ENCODE measurements at places on chromosomes 16 and 17.
A peak's percentile ranks its signal among the peaks of the same experiment; 100 is the strongest.

GRCh38 chr16:71542377-71542776 lies 16.2 kb downstream of the CHST4 start:
- DNase-seq = peak; percentile 25

DNA sequence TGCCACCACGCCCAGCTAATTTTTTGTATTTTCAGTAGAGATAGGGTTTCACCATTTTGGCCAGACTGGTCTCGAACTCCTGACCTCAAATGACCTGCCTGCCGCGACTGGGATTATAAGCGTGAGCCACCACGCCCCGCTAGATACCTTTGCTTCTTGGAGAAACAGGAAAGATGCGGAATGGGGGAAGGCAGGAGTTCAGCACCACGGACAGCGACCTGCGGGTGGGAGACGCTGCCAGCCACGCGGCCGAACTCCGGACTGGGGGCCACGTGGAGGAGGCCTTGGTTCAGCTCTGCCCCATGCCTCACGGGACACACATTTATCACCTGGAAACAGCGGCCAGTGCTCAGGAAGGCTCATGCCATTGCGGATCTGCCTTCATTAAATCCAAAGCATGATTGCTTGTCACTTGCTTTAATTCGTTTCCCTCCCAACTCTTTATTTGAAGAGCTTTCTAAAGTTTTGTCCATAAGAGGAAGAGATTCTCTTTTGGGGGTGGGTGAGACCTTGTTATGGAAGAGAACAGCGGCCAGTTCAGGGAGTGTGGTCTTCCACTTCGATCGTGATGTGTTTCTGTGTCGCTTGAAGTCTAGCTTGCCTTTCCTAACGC lies 219.9 kb downstream of the ENGASE start:
- no peak for DNase-seq

- DNase-seq = no peak
Observed at GRCh38 chr17:56909742-56910508, 3.9 kb downstream of the TRIM25 start.

GRCh38 chr17:78991017-78991738 lies 11.5 kb upstream of the LGALS3BP start:
- DNase-seq = no peak

DNA sequence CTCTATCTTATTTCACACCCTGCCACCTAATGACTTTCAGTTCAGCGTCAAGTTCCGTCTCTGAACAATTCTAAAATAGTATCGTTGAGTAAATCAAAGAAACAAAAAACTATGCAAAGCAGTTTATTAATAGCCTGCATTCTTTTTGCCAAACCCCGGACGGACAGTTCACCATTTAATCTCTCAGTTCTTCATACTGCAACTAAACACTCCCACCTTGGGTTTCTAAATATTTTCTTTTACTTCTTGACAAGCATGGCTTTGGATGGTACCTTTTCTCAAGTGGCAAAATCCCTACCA lies 1.2 kb downstream of the MYH11 start:
- no peak for DNase-seq

- no peak for DNase-seq
Observed at GRCh38 chr17:67139784-67140665, 95.7 kb downstream of the CACNG1 start.

DNA sequence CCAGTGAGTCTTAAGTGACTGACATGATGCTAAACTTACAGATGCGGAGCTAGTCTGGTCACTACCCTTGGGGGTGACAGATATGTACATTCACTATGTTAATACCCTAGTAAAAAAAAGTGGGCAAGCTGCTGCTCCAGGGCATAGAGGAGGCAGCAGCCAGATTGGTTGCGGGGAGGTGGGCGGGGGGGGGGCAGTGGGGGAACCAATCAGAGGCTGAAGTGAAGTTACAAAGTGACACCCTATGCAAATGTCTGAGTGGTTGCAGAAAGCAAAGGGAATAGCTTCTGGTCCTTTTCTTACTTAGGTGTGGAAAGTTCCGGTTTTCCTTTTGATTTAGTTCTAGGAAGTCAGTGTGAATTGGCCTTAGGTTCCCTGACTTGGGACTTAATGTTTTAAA lies 12.1 kb downstream of the NDEL1 start:
- no peak for DNase-seq

GRCh38 chr16:12545792-12546342 lies 257.8 kb downstream of the CPPED1 start:
- DNase-seq = no peak

DNA sequence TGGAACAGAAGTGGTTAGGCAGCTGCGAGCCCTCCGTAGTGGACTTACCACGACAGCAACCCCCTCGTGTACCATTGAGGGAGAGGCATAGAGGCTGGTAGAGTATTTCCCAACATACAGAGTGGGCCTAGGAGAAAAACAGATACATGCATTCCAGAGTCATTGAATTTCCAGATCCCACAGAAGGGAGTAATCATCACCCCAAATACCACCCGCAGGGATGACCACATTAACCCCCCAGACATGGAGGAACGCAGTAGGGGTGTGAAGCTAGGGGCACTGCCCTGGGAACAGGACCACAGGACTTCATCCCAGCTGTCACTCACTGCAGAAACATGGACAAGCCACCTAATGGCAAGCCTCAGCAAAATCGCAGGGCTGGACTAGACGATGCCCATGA lies 44.7 kb upstream of the ICAM2 start:
- DNase-seq = no peak

DNA sequence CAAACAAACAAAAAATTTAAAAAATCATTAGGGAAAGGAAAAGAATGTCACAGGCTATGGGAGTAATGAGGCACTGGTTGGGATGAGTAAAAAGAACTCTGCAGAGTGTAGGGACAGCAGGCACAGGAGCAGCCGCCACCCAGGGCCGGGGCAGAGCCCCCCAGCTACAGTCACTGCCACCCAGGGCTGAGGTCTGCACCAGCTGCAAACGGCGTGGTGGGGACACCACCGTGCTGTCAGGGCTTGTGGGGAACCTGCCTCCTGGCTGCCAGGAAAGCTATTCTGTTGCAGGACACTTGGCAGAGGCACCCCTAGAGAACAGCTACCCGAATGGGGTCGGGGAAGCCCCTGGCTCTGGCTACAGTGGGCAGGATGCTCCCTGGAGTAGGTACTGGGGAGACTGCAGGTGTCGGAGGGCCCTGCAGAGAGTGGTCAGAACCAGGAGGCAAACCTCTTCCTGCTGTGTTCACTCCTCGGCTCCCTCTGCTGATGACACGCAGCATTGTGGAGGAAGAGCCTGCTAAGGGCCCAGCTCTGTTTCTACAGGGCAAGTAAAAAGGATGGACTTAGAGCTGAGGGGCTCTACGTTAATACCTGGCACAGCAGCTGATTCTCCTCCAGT lies 32.3 kb upstream of the CAPN15 start:
- DNase-seq = peak; percentile 4

DNA sequence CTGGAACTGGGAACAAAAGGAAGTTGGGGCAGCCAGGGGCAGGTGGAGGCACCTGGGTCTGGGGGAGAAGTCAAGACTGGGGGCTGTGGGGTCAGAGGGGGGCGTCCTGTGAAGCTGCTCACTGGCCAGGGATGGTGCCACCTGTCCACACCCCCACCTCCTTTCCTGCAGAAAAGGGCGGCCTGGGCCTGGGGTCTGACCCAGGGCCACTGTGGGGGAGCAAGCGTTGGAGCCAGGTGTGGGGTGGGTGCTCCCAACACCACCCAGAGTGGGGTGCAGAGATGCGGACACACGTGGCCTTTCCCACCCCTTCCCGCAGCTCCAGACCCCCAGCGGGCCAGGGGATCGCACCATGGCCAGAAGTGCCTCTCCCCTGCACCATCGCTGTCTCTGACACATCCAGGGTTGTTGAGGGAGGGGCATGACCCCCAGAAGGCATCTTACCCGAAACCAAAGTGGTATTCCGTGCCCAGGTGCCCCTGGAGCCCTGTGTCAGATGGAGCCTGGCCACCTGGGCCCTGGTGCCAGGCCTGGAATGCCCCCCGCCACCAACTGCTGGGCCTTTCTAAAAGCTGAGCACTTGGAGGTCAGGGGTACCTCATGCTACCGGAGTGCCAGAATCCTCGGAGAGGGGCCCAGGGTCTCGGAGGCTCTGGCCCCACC lies 2.6 kb upstream of the SLC16A3 start:
- DNase-seq = no peak
